ENCODE measurements at places on chromosomes 16 and 17.

- no peak for DNase-seq
Measured at GRCh38 chr16:84844049-84844350, 24.2 kb downstream of the CRISPLD2 start.

DNA sequence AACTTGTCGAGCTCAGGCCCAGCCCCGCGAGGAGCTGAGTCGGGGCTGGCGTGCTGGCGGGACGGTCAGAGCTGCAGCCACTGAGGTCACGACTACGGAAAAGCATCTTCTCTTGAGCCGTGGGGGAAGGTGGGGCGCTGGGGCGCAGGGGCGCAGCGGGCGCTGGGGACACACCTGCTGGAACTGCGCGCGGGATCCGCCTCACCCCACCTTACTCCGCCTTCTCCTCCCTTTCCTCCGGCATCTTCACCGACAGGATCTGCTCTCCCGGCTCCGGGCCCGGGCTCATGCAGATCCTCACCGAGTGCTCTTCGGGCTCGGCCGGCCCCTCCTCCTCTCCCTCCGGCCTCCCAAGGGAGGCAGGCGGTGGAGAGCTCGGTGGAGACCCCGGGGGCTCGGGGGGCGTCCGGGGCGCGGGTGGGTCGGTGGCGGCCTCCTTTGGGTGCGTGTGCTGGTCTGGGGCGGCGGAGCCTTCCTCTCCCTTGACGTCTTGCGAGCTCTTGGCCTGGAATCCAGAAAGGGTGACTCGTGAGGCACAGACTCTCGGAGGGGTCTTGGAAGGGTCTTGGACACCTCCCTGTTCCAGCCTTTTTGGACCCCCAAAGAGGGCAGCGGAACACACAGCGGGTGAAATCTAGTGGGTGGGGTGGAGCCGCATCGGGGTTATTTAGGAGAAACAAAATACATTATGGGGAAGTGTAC lies 81.8 kb upstream of the KIFC3 start:
- no peak for DNase-seq

DNA sequence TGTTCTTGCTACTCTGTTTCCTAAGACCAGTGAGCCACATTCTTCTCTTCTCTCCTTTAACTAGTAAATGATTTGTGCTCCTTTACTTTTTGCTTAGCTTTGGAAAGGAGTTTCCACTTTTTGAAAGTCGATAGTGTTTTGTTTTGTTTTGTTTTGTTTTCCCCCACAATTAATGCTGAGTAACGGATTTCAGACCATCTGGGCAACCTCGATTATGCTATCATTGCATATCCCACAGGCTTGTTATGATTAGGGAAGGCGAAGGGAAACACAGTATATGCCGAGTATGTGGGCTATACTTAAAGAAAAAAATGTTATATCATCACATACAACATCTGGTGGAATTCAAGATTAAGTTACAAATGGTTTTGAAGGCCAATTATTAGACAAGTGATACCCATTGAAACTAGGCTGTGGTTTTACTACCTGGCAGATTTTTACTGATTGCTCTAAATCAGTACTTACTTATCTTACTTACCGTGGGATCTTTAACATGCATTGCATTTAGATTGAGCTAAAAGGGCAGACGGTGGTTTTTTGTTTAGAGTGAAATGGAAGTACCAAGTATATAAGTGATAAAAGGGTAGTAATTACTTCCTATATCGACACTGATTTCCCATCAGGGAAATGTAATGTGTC lies 361.3 kb upstream of the SOX9 start:
- DNase-seq = no peak

DNA sequence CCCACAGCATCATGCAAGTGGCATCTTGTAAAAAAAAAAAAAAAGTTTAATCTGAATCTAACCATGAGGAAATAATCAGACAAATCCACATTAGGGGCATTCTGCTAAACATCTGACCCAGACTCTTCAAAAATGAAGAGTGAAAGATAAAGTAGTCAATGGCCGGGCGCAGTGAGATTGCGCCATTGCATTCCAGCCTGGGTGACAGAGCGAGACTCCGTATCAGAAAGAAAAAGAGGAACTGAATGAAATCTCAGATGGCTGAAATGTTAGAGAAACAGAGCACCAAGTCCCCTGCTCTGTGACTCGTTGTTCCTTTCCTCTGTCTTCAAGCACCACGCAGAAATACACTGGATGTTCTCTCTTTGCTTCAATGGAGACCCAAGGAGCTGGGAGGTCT lies 12.7 kb upstream of the RNF135 start:
- DNase-seq = no peak

GRCh38 chr16:25140459-25140858 lies 28.9 kb downstream of the LCMT1 start:
- DNase-seq = peak; percentile 56

DNA sequence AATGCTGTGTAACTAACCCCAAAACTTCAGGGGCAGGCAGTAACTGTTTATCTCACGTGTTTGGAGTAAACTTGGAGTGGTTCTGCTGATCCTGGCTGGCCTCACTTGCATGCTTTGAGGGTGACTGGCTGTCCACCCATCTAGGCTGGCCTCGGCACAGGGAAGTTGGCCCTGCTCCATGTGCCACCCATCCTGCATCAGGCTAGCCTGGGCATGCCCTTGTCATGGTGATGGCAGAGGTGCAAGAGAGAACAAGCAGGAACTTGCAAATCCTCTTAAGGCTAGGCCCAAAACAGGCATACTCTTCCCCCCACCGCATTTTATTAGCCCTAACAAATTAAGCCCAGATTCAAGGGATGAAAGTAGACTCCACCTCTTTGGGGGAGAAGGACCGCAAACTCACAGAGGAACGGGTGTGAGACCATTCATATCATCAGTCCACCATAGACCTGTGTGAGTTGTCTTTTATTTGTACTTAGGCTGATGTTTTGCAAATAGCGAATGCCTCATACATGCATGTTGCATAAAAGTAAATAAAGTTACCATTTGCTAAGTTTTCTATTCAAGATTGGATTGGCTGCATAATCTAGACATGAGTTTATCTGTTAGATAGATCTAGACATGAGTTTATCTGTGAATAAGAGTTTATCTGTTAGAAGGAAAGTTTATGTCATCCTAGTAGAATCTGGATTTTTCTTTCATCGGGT lies 221.0 kb downstream of the CCDC182 start:
- peak; percentile 47 for DNase-seq

DNA sequence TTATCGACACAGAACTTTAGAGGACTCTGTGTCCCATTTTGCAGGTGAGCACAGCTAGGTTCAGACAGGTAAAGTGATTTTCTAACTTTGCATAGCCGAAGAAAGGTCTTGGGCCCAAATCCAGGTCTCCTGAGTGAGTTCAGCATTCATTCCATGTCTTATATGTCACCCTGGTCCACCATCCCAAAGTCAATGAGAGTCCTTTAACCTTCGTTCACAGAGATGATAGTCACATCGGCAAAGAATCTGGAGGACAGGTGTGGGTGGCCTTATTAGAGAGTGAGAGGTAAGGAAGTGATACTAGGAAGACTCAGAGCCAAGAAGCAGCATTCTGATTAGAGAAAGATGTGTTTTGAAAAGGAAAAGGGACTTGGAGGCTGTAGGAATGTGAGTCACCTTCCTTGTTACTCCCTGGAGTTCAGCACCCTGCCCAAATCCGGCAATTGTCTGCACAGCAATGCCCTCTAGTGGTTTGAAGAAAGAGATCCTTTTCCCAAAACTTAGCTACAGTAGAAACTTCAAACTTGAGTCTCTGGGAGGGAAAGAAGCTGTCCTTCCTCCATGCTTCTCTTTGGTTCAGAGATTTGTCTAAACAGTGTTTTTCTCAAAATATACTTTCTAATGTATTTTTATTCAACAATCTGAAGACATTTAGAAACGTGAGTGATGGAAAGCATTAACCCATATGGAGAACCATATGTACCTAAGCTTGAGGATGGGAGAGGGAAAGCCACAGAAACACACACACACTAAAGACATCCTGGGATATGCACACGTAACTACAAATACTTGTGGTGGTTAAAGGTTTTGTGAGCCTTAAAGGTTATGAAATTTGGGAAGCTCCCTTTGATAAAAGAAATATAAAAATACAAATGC lies 96.4 kb upstream of the SHISA6 start:
- peak; percentile 5 for DNase-seq

DNA sequence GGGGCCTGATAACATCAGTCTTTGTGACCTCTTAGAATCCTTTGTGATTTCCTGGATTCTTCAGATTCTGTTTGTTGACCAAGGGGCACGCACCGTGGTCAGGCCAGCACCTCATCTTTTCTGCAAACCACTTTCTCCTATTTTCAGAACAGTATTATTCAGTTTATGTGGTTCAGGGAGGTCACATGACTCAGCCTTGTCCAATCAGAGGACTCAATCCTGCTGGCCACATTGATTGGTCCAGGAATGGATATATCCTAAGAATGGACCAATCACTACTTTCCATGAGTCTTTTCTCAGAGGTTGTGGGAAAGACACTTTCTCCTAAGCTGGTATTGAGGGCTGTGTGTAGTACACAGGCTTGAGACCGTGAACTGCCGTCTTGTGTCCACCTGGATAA lies 123.1 kb upstream of the EEF2KMT start:
- DNase-seq = no peak

DNA sequence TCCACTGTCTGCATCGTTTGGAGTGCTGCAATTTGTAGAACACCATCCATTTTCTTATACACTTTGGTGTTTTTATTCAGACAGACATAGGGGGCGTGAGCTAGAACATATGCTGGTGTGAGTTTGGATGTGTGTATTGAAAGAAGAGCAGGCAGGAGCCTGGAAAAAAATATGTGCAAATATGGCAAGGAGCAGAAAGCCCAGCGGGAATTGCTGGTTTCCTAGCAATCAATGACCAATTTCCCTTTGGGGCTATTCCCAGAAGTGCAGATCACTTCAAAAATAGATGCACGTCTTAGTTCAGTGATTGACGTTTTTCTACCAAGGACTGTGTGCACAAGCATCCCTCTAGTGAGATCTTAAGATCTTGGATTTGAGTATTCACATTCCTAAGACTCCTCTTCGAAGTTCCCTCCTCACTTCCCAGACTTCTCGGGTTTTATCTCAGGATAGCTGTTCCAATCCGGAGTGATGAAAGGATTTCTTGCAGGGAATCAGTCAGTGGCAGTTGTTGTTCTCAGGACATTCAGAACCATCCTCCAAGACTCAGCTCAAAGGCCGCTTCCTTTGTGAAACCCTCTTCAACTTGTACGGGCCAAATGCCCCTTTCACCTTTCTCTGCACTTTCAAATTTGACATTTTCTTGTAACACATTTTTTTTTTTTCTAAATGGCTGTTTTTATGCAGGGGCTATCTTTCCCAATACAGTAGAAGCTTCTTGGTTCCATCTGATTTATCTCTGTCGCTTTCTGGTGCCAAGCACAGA lies 268.7 kb upstream of the ASIC2 start:
- DNase-seq = no peak

DNA sequence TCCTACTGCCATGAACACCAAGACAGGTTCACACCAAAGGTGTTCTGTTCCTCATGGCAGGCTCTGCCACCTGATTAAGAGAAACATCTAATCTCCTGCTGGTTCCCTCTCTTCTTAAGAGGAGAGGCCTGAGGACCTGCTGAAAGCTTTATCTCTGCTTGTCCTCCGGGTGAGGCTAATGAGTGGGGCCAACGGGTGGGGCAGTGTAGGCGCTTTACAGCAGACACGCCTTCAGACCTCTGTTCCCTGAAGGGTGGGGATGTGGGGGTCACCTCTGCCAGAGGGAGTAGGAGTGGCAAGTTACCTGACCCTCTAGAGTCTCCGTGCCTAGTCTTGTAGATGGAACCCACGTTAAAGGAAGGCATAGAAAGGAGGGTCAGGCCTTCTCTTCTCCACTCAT lies 4.2 kb upstream of the MRM1 start:
- DNase-seq = no peak

GRCh38 chr16:72860726-72861562 lies 187.0 kb downstream of the ZFHX3 start:
- no peak for DNase-seq

DNA sequence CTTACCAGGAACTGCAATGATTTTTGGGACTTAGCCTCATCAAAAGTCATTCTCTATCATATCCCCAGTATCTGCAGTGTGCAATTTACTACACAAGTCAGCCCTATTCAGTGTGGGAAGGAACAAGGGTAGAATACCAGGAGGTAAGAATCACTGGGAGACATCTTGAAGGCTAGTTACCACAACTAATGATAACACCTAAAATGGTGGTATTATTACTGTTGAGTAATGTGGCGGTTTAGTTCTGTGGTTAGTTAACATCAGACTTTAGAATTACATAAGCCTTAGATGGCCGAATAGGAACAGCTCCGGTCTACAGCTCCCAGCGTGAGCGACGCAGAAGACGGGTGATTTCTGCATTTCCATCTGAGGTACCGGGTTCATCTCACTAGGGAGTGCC lies 567.9 kb upstream of the CDH11 start:
- DNase-seq = no peak

- no peak for DNase-seq
Measured at GRCh38 chr17:72710834-72711233, 381.7 kb downstream of the SLC39A11 start.
